ENCODE measurements at places on chromosomes 3 and 15.

GRCh38 chr3:134381831-134382442 is 7.7 kb upstream of the AMOTL2 start:
- DNase-seq, result no peak

DNA sequence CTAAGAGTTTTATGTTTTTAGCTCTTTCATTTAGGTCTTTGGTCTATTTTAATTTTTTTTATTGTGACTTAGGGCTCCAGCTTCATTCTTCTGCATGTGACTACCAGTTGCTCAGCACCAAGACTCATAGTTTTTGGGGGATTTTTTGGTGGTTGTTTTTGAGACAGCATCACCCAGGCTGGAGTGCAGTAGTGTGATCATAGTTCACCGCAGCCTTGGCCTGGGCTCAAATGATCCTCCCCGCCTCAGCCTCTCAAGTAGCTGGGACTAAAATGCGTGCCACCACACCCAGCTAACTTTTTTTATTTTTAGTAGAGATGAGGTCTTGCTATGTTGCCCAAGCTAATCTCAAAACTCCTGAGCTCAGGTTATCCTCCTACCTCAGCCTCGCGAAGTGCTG is 19.4 kb downstream of the CDV3 start:
- DNase-seq, result no peak

DNA sequence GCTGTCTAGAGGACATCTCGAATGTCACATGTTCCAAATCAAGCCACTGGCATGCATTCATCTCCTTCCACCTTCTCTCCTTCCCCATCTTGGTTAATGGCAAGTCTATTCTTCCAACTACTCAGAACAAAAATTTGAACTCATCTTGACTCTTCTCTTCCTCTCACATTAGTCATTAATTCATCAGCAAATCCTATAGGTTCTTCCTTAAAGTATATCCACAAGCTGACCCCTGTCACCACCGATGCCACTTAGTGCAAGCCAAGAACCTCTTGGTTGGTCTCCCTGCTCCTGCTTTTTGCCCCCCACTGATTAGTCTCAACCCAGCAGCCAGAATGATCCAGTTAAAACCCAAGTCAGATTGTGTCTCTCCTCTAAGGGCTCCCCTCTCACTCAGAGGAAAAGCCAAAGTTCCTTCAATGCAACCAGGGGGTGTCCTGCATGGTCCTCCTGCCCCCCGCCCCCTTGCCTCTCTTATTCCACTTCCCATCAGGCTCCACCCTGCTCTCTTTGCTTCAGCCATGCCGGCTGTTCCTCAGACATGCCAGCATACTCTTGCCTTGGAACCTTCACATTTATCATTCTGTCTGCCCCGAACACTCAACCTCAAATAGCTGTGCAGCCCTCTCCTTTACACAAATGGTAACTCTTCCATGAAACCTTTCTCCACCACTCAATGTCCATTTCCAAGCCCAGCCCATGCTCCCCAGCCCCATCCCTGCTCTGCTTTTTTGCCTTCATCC is 1.0 kb upstream of the GALNT15 start:
- DNase-seq, result no peak

DNA sequence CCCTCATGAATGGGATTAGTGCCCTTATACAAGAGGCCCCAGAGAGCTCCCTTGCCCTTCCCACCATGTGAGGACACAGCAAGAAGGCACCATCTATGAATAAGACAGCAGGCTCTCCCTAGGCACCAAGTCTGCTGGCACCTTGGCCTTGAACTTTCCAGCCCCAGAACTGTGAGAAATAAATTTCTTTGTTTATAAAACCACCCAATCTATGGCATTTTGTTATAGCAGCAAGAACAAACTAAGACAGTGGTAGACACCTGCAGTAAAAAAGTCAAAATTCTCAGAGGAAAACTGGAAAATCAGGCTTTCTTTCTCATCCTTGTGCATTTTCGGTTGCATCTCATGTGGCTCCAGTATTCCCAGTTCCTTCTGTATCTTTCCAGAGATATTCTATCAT is 90.3 kb downstream of the LSM3 start:
- DNase-seq, result no peak

DNA sequence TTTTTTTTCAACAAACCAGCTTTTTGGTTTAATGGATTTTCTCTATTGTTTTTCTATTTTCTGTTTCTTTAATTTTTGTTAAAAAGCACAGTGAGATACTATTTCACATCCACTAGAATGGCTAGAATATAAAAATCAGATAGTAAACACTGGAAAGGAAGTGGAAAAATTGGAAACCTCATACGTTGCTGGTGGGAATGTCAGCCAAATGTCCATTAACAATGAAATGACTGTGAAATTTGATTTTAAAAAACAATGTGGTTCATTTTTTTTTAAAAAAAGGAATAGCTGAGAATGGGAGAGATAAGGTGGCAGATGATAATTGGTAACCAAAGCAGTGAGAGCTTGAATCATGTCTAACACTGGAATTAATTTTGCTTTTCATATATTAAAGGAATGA is 19.9 kb downstream of the NR2C2 start:
- DNase-seq, result no peak

- DNase-seq, result no peak
Observed at GRCh38 chr3:66537735-66538134, 36.9 kb upstream of the LRIG1 start.

DNA sequence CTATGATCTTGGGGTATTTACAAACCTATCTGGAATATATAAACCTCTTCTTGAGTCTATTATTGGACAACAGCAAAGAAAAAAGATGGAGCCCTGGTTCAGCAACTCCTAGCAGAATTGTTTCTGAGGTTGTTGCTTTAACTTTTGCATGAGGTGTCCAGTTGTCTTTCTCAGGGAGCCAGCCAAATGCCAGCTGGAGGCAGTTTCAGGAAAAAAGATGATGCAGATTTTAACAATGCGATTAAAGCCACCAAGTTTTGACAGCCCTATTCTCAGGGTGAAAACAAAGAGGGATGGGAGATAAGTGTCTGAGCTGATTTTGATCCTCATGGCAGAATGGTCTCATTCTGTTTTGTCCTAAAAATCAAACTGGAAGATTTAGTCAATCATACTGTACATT is 181.6 kb upstream of the RASGRP1 start:
- no peak for DNase-seq

DNA sequence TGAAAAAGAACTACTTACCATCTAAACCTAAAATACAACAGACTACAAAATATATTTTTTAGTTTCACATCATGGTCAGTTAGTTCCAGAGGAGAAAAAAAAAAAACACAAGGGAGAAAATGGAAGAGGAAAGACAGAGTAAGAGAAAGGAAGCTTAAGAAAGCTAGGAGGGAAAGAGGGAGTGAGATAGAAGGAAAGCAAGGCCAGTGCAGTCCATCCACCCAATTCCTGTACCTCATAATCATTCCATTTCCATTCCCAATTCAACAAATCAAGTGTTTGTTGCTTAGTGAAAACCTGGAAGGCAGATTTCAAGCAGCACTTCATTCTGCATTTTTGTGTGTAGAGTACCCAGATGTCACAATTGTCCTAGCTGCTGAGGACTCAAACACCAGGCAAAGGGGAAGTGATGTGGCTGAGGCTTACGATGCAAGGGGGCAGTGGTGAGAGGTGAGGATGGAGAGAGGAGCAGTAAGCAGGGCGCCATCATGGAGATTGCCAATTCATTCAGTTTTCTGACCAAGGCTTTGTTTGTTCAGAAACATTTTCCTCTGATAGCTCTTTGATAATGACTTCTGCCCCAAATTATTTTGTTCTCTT is 83.6 kb upstream of the GSK3B start:
- peak; percentile 16 for DNase-seq

DNA sequence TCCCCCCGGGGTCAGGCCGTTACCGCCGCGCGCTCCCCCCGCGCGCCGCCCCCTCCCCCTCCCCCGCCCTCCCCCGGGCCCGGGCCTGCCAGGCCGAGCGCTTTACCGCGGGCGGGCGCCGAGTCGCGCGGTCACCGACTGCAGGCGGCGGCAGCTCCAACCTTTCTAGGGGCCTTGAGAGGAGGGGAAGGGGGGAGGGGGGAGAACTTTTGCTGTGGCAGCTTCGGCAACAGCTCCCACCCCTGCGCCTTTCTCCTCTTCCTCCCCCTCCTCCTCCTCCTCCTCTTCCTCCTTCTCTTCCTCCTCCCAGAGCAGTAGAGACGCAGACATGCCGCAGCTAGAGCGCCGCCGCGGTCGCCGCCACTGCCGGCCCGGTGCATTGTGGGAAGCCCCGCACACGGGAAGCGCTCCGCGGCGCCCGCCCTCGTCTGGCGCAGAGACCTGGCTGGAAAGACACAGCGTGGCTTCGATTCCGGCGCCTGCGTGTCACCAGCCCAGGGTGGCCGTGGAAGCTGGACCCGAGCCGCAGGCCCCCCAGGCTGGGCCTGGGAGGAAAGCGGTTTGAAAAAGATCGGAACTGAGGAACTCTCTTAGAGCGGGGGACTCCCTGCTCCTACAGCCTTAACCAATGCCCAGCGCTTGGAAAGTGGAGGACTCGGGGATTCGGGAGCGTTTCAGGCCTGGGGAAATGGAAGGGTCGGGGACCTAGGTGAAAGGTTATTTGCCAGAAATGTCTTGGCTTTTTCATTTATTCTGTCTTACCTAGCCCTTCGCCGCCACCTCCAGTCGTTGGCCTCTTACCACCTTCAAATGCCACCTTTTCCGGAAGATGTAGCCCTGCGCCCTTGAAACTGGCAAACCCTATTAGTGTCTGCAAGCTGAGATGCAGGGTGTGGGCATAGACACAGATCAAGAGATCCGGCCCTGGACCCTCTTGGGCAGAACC is at the start of gene ZNF148:
Gene ZNF148 (minus strand): TSS at position 330 of the 946 bp plus-strand sequence. CDS start 61,685 bp downstream, outside the sequence.
- peak; percentile 93 for DNase-seq

- DNase-seq, result no peak
Observed at GRCh38 chr3:7305561-7305960, 444.6 kb downstream of the GRM7 start.

- no peak for DNase-seq
Observed at GRCh38 chr3:123791417-123791816, 92.7 kb downstream of the MYLK start.

DNA sequence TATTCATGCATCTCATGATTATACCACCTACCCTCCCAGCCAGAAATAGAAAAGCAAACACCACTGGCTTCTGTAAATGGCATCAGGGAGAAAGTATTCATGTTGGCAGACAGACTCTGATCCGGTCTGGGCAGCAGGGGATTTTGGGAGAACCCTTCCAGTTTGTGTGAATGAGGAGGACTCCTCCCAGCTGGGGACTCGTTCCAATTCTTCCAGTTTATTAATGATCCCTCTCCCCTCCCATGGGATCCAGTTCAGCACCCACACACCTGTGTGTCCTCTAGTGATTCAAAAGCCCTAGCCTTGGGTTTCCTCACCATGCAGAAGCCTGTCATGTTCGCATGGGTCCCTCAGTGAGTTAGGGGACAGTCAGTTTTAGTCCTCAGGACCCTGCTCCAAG is 110.9 kb downstream of the IQSEC1 start:
- no peak for DNase-seq

DNA sequence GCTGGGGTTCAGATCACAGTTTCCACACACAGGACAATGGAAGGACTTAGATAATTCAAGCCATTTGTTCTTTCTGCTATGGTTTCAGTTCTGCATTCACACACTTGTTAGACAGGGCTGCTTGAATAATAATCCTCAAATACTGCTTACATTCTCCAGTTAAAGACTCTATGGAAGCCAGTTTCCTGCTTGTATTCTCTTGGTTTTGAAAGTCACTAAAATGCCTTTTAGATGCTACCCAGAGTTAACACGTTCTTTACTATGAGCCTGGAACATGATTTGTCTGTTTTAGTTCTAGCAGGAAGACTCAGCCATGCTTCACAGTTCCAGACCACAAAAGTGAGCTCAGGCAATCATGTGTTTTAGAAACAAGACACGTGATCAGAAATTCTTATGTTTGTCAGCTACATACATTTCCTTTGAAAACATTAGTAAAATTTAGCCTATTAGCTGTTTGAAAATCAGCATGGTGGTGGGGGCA is 152.4 kb downstream of the LEKR1 start:
- DNase-seq, result peak; percentile 90

- DNase-seq, result no peak
Observed at GRCh38 chr3:195900436-195901355, 7.7 kb downstream of the TNK2 start.

- DNase-seq, result no peak
Observed at GRCh38 chr15:48710952-48711495, 65.5 kb upstream of the FBN1 start.

DNA sequence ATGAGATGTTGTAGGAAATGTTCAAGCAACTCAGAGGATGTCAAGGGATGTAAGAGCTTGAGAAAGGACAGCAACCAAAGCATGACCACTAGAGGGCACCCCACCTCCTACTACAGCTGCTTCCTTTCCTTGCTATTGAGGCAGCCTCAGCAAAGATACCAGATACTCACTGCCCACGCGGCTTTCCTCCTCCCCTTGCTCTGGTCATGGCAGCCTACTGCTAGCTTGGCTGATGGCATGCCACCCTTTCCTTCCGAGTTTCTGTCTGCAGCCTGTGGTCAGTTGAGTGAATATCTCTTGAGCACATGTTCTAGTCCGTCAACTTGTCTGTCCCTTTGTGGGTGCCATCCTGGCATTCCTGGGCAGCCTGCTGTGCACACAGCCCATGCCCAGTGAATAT is 4.4 kb upstream of the CXCR6 start:
- peak; percentile 70 for DNase-seq

All from NAMALWA (cell line).